ENCODE measurements at places on chromosomes 7 and 10.

GRCh38 chr7:106604303-106604924 lies 56.5 kb downstream of the CCDC71L start:
- no peak for DNase-seq

DNA sequence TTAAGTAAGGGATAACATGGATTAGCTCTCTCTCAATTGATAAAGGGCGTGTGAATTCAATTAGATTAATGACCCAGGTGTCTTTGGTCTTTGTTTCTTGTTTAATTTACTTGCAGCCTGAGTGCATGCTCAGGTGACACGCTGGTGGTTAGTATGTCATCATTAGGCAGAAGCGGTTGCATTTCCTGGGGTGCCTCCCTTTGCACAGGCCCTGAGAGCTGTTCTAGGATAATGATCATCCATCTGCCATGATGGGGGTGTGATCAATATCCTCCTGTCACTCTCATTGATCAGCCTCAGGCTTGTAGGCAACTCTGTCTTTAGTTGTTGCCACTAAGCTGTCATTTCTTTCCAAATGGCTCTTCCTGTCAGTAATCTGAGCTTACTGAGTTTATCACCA lies 99.6 kb upstream of the NPS start:
- no peak for DNase-seq

DNA sequence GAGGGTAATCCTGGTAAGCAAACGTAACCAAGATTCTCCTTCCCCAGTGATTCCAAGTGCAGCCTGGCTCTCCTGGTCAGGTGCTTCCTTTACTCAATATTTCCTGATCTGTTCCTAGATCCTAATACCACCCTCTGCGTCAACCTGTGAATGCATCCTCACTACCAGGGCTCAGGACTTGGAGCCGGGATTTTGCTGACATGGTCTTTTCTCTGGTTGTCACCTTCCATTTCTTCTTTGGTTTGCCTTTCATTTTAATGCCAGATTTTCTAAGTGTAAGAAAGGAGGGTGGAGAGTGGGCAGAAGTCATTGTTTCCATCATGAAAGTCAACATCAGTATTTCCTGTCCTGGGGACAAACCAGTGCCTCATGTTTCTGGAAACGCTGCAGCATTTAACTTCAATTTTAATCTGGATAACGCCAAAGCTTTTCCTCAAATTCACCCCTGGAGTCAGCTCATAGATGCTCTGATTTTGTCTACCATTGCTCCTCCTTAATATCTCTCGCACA lies 210.4 kb upstream of the ZNF32 start:
- no peak for DNase-seq

- DNase-seq = no peak
Observed at GRCh38 chr10:11870461-11870780, 47.3 kb downstream of the PROSER2 start.

DNA sequence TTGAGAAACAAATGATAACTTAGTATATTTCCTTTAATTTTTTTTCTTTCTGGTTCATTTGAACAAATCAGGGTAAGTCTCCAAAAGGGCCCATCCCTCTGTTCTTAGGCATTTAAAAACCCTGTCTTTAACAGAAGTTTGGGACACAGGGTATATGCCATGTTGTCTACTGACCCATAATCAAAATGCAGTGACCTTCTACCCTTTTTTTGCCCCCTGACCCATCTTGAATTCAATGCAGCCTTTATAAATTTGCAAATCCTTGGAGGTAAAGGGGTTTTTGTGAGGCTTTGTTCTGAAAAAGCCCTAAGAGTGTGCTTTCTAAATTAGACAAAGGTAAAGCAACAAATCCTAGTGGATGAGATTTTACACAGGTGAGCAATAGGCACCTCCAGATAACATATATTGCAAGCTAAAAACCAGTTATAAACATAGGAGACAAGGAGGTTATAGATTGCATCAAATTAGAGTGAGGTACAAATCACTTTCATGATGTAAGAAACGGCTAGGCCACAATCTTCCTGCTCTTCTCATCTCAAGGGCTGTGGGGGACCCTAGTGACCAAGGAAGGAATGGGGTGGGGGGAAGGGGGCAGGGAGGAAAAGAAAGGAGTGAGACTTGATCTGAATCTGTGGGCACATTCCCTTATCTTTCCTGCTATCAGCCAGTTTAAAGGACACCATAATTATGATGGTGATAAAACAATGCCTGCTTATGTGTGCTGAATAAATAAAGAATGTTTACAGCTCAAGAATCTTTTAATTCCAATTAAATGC lies 2.7 kb downstream of the SKIDA1 start:
- DNase-seq = no peak

GRCh38 chr10:16585103-16585502 lies 63.4 kb upstream of the C1QL3 start:
- DNase-seq = no peak

GRCh38 chr7:148436135-148436534 lies 154.4 kb upstream of the C7orf33 start:
- DNase-seq = no peak

DNA sequence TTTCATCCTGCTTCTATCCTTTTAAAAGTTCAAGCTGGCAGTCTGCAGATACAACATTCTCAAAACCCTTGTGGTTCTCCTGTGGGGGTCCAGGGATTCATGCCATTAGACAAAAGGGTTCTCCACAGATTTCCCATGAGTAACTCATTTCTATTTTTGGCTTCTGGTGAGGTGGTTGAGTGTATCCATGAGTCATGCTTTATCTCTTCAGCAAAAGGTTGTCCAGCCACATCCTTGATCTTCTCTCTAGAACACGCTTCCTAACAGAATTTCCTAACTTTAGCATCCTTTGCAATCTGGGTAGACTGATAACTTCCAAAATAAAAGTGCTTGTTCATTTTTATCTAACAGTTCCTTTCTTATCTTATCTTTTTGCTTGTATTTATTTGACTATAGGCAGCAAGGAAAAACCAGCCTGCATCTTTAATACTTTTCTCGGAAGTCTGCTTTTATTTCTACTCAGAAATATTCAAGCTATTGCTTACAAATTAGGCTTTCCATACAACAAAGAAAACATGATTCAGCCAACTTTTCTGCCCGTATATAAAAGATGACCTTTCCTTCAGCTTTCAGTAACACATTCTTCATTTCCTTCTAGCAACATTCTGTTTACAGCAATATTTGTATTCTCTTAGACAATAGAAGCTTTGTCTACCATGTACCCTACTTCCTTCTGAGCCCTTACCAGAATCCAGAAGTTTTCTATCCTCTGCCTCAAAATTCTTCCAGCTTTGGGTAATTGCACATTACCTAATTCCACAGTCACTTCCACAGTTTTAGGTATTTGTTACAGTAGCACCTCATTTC lies 79.3 kb upstream of the IL6 start:
- peak; percentile 40 for DNase-seq

- no peak for DNase-seq
Observed at GRCh38 chr7:28879105-28879504, 79.0 kb downstream of the TRIL start.

DNA sequence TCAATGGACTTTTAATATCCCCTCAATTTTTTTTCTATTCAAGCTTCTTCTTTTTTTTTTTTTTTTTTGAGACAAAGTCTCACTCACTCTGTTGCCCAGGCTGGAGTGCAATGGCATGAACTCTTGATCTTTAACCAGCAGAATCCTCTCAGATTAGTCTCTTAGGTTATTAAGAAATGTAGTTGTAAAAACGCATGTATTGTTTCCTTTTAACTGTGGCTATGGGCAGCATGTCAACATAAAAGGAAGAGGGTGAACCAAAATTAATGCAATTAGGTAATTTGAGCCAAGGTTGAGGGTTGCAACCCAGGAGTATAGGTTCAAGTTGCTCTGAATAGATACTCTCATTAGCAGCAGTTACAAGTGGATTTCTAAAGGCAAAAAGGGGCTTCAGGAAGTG lies 4.3 kb upstream of the GSTO1 start:
- DNase-seq = no peak

DNA sequence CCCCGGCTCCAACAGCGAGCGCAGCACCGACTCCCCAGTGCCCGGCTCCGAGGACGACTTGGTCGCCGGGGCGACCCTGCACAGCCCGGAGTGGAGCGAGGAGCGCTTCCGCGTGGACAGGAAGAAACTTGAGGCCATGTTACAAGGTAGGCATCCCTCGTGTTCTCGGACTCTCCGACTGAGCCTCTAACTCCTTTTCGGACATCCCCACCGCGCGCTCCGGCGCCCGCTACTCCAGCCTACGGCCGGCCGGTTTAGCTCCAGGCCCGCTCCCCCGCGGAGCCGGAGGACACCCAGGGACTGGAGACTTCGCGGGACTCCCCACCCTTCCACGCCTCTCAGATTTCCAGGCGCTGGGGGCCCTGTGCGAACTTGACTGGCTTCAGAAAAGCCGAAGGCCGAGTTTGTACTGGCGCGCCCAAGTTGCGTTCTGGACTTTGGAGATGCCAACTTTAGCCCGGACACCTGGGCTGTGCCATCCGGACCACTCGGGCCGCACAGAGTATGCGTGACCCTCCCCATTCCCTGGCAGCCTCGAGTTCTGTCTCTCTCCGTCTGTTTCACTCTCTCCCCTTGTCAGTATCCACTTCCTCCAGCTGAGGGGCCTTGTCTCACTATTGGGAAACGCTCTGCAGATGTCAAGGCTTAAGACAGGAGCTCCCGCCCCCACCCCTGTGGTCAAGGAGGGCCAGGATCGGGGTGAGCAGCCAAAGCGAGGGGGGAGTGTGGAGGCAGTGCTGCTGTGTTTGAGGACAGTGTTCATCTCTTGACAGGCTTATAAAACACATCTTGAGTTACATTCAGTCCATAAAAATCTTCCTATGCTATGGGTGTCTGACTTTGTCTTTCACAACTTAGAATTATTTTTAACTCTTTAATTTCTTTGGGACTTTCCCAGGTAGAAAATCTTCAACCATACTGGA lies 777 bp downstream of the BICC1 start:
- peak; percentile 60 for DNase-seq

GRCh38 chr7:156639426-156640256 lies 933 bp upstream of the RNF32 start:
- no peak for DNase-seq

GRCh38 chr7:137937202-137937560 lies 64.7 kb downstream of the CREB3L2 start:
- DNase-seq = no peak

DNA sequence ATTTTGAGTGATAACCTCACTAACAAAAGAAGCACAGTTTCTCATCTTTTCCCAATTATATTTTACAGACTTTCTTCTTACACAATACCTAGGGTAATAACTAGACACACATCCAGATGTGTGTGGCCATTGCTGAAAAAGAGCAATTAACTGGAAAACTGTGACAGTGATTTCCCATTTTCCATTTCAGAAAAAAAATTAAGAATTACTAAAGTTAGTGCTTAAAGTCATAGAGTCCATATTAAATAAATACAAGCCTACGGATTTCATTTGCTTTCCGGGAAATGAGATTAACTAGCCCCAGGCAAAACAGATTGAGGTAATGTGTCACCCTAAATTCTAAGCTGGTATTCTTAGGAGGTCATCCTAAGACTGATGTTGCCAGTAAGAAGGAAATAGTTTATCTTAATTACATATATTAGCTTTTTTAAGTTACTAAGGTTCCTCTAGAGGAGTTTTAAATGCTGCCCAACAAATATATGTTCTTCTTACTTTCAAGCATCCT lies 10.2 kb upstream of the MACC1 start:
- DNase-seq = no peak

GRCh38 chr10:124736491-124737136 lies 7.6 kb downstream of the FAM53B start:
- DNase-seq = no peak

DNA sequence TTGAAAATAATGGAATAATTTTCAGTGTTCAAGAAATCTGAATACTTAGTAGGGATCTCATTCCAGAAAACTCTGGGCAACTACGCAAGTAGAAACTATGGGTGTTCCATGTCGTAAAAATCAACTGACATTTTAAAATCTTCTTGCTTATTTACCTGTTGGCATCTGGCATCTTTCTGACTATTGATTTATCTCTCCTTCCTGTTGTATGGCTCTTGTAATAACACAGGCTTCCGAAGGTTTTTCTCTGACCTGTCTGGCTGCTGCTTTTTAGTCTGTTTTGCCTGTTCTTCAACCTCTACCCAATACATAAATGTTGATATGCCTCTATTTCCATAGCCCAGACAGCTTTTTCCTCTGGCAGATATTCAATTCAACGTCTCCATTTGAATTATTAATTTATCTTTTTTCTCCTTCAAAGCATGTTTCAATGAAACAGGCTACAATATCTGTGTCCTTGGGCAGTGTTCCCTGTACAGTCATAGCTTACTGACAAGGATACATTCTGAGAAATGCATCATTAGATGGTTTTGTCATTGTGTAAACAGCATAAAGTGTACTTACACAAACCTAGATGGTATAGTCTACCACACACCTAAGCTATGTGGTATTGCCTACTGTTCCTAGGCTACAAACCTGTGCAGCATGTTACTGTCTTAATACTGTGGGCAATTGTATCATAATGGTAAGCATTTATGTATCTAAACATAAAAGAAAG lies 105.9 kb upstream of the ETV1 start:
- no peak for DNase-seq

DNA sequence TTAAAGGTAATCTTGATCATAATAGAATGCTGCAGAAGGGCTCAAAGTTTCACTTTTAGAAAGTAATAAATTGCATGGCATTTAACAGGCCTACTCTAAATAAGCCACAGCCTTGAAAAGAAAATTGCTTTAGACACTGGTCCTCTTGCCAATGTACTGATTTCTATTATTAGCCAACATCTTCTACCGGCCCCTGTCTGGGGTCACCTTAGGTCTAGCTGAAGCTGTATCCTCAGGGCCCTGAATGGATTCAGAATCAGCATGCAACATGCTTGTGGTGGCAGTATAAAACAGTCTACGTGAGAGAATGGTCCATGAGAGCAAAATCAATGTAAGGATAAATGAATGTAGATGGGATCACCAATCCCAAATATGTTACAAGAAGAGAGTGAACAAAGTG lies 541.9 kb downstream of the PCDH15 start:
- no peak for DNase-seq

- DNase-seq = no peak
Observed at GRCh38 chr10:132105302-132105995, 39.7 kb downstream of the JAKMIP3 start.

GRCh38 chr10:35910234-35910633 lies 268.1 kb upstream of the FZD8 start:
- no peak for DNase-seq

All from urothelium cell line (cell line).